ENCODE measurements at places on chromosomes 16 and 17. TPM values are rescaled to one million over a fixed set of nuclear protein-coding genes. Genes with fewer than 3 reads are reported as not detected.

The MT1H gene
- total RNA-seq = not detected

The ABCC6 gene
- 0.65 TPM for total RNA-seq

The ASGR1 gene
- 0.26 TPM for total RNA-seq

The PYDC1 gene
- total RNA-seq = not detected

The CDH5 gene
- total RNA-seq = 3.6 TPM

The RAB11FIP4 gene
- total RNA-seq = 0.23 TPM

The ITGAX gene
- not detected for total RNA-seq

The SLC6A2 gene
- total RNA-seq = not detected

The CDH15 gene
- total RNA-seq = 0.20 TPM

The TRIM47 gene
- 13.1 TPM for total RNA-seq

The TOM1L1 gene
- total RNA-seq = 18.1 TPM

The MKS1 gene
- 8.6 TPM for total RNA-seq

The FBXO39 gene
- total RNA-seq = 0.07 TPM

The FBXW10 gene
- not detected for total RNA-seq

The ACSM5 gene
- total RNA-seq = not detected

The PRR29 gene
- 0.20 TPM for total RNA-seq

The NTN3 gene
- total RNA-seq = 1.3 TPM

The KRTAP4-7 gene
- total RNA-seq = not detected

The PSMC3IP gene
- 4.3 TPM for total RNA-seq

Data from smooth muscle cell of the pulmonary artery (primary cell).